Small intestine (tissue), 16 donors: ENCODE measurements at places on chromosomes 7 and 10.
A peak's percentile ranks its signal among the peaks of the same experiment; 100 is the strongest.

DNA sequence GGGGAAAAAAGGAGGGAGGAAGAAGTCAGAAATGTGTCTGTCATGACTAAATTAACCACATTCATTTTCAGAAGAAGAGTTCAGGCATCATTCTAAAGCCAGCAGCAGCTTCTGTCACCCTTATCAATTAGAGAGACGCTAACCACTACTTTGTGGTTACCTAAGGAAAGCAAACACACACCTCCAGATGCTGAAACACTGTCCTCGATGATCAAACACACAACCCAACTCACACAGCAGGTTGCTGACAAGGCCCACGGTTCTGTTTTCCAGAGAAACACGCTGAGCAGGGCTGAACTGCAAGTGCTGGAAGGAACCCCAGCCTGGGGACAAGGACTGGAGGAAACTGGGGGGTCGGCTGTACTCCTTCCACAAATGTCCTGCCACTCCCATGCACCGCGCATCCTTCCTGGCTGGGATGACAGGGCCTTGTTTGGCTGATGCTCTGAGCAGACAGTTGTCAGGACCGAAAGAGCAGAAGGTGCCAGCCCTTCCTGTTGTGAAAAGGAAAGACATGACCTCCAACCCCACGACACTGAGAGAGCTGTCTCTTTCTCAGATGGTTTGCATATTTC, 36.6 kb downstream of the PRKCQ start:
- DNase-seq = peak; percentile 27

GRCh38 chr10:102400076-102400475, 4.6 kb downstream of the NFKB2 start:
- DNase-seq = no peak

GRCh38 chr10:97445357-97445721, 467 bp downstream of the EXOSC1 start:
- no peak for DNase-seq

DNA sequence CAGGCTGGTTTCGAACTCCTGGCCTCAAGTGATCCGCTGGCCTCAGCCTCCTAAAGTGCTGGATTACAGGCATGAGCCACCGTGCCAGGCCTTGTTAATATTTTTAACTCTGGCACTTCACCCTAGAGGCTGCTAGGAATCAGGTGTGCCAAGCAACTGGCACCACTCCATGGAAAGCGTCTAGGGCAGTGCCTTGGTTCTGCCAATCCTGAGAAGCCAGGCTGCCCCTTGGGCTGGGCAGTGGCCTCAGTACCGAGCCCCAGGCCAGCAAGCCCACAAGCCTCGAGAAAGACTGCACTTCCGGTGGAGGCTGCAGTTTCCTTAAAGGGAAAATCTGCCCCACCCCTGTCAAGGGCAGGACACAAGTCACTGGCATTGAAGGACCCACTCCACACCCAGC, 11.3 kb downstream of the ALKBH4 start:
- DNase-seq = no peak

GRCh38 chr10:121591186-121591585, 7.1 kb downstream of the FGFR2 start:
- no peak for DNase-seq

DNA sequence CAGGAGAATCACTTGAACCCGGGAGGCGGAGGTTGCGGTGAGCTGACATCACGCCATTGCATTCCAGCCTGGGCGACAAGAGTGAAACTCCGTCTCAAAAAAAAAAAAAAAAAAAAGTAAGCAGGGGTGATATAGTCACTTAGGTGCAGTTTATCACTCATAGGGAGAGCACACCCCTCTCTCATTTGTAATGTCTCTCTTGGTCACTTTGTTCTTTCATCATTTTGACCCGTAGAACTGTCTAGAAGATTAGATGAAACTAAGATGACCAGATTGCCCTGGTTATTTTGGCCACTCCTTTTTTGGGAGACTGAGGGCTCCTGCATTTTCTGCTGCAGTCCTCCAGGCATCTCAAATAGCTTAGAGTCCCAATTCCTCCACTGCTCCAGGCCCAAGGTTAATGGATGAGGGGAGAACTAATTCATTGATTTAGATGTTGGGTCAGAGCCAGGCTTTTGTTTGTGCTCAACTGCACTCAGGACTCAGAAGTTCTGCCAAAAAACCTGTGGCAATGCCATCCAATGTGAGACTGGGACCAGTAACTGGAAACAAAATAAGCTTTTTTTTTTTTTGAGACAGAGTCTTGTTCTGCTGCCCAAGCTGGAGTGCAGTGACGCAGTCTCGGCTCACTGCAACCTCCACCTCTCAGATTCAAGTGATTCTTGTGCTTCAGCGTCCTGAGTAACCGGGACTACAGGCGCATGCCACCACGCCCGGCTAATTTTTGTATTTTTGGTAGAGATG, 50.0 kb upstream of the CAMK1D start:
- DNase-seq = no peak

DNA sequence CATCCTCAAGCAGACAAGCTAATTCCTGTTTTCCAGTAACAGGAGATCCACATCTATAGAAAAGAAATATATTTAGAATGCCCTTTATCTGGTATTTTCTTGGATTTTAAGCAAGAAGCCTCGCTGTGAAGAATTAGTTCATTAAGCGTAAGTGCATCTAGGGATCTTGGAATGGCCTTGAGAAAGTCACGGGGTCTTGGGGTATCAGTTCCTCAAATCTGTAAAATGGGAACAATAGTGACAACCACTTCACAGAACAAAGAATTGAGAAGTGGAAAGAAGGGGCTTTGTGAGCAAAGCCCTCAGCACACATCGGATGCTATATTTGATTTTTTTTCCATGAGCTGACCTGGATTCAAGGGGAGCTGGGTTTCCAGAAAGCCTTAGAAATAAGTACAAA, 32.3 kb upstream of the WDFY4 start:
- no peak for DNase-seq

DNA sequence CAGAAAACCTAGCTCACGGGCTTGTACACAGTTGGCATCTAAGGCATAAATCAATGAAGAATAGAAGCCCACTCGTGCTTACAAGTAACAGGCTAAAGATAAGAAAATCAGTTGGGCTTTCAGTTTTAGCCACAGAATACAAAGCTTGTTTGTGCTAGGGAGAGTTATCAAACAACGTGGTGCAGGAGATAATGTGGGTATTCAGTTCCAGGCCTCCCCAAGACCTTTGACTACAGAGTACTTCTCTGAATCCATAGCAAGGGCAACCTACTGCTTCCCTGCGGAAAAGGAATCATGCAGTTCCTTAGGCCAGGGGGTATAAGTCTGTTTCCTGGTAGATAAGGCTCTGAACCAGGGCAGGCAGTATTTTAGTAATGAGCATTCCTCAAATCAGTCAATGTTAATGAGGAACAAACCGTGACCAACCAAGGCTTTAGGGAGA, 219.5 kb upstream of the CSTF2T start:
- DNase-seq = peak; percentile 4

DNA sequence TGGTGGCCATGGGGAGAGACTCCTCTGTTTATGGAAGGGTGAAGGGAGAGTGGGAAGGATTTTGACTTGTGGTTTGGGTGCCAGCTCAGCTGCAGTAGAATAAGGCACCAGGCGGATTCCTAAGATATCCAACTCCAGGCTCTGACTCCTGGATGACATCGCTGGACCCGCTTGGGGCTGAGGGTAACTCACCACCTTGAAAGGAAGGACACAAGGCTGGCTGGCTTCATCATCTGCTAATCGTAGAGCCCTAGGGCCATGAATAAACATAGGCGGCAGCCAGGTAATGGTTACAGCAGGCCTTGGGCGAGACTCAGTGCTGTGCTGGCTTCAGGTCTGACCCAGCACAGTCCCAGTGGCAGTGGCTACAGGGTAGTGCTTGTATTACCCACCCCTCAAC, 16.7 kb upstream of the LIPK start:
- no peak for DNase-seq

GRCh38 chr7:105438847-105439173, 50.1 kb upstream of the SRPK2 start:
- no peak for DNase-seq

DNA sequence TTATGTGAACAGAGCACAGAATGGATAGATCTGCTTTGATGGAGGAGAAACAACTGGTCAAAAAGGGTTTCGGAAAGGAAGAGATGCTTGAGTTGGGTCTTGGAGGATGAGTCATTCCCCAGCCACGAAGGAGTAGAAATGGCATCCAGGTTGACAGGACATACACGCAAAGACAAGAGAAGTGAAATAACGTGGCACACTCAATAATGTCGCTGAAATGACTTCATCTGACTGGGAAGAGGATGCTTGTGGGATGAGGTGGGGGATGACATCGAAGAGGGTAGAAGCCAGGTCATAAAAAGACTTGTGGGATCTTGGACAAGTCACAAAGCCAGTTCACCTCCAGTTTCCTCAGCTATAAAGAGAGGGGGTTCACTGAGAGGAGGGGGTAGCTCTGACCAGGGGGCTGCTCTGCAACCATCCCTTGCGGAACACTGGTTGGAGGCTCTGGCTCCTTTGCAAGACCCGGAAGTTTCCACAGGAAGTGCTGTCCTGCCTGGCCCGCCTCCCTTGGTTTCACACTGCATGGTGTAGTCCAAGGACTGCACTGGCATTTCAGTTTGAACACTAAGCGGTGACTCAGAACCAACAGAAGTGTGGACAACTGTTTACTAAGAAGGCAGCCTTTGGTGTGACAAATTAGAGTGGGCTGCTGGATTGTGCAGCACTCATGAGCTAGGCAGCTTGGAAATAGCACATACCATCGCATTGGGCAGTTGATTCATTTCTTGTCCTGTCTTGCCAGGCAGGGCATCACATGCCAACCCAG, 189.9 kb upstream of the ADO start:
- no peak for DNase-seq

DNA sequence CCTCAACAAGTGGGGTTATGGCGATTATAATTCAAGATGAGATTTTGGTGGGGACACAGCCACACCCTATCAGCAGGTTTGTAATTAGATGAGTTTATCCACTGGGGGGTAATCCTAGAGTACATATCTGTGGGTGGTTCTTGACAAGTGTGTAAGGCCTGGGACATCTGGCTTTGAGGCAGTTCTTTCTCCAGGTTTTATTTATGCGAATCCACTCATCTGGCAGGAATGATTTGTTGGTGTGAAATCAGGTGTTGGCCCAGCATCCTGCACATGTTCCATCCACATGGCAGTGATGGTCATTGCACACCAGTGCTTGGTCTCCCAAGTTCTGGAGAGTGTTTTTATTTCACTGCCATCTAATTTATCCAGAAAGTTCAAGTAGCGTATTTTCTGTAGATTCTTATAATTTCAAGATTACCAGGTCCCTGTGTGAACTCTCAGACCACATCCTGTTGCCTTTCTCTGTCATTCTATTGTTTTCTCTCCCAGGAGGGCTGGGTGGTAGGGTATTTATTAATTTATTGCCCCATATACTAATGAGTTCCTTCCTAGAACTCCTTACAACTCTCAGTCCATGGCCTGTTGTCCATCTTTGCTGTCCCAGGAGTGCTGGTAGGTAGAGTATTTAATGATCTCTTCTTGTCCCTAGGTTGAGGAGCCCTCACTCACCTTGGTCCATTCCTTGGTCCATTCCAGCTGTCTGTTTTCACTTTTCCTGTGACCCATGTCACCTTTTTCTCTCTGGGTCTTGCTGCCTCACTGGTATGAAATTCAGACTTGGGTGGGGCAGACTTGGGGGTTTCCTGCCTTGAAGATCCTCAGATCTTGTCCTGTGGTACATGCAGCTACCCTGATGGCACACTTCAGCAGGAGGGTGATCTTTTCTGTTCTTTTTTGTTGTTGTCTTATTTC, 10.4 kb downstream of the RALA start:
- DNase-seq = no peak

DNA sequence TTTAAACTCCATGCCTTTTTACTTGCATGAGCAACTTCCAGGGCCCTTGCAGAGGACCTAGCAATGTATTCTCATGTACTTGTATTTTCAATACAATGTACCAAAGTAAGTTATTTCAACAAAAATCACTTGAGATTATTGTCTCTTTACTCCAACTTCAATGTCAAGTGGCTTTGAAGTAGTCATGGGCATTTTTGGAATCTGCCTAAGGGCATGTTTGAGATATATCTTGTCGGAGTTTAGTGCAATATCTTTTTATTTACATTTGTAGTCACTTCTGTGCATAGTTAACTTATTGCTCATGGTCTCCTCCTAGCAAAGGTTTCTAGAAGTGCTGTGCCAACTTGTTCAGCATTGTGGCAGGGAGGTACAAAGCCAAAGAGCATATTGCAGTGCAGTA, 508.7 kb upstream of the SEMA3D start:
- DNase-seq = no peak

- DNase-seq = no peak
These were observed 558.4 kb downstream of the TYW1 start for GRCh38 chr7:67554986-67555385.

DNA sequence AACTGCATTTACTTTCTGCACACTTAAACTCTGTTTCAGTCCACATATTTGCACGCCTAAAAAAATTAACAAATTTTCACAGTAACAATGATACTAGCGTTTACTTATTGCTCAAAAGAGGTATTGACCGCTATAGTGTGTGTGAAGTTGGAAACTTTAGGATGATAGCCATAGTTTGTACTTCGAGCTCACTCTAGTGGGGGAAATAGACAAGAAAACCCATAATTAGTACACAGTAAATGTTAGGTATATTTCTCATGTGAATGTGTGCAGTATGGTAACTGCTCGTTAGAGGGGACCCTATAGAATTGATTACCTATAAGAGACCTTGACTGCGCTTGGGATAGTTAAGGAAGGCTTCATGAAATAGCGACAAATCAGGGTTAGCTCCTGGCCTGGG, 238.4 kb downstream of the AUTS2 start:
- DNase-seq = no peak

- DNase-seq = no peak
These were observed 147.3 kb downstream of the PFKFB3 start for GRCh38 chr10:6349846-6350535.

DNA sequence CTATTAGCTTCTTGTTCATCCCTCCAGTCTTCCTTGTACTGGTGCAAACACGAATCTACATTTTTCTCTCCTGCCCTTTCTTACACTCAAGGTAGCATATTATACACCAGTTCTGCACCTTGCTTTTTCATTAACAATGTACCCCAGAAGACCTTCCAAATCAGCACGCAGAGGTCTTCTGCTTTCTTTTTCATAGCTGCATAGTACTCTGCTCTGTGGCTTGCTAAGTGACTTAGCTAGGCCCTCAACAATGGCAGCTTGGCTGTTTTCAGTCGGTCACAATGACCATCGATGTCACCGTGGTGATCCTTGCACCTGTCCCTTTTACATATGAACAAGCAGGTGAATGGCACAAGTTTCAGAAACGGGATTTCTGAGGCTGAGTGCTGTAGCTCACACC, 5.1 kb upstream of the MAFK start:
- DNase-seq = no peak

DNA sequence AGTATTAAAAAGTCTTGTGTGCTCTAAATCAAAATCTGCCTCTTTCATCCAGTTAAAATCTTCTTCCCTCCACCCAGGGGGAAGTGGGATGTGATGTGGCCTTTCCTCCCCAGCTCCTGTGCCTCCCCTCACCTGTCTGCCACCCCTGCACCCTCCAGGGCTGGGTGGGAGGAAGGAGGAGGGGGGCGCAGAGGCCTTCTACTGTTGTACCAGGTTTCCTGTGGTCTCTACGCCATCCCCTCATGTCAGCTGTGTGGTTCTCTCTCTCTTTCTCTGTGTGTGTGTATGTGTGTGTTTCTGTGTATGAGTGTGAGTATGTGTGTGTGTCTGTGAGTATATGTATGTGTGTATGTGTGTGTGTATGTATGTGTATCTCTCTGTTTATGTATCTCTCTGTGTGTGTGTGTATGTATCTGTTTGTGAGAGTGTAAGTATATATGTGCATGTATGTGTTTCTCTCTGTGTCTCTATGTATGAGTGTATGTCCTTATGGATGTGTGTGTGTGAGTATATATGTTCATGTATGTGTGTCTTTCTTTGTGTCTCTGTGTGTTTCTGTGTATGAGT, 45.5 kb upstream of the C10orf71 start:
- no peak for DNase-seq
